AG09319 (cell line): ENCODE measurements at places on chromosomes 7 and 10.

- DNase-seq: no peak
These were observed 17.0 kb downstream of the ADRA2A start for GRCh38 chr10:111093741-111094380.

DNA sequence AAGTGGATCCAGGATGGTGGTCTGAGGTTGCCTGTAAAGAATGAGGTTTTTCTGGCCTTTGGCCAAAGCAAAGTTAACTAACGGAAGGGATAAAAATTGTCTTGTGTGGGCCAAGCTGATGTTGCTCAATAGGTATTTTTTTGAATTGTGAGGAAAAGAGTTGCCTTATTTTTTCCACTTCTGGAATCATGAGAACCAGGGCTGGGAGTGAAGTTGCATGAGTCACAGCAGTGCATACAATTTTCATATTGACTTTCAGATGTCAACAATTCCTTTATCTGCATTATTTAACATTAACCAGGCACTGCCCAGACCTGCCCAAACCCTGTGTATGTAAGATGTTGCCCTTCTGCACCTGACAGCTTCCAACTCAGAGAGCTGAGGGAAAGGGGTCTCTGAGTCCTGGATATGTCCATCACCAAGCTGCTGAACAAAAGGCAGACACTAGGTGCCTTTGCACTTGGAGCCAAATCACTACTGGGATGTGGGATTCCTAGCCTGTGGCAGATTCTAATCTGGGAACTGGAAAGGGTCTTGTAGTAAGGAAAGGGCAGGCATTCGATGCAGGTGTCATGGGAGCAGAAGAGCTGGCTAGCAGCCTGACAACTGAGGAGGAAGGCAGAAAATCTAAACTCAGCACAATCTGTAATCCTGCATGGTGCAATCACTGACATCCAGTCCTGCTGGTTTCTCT, 52.3 kb upstream of the SLC35B4 start:
- DNase-seq: peak; percentile 52

GRCh38 chr7:45704683-45705016, 130.5 kb downstream of the ADCY1 start:
- DNase-seq: no peak

- DNase-seq: no peak
These were observed 1.9 kb downstream of the SFTPD start for GRCh38 chr10:79947083-79947415.

DNA sequence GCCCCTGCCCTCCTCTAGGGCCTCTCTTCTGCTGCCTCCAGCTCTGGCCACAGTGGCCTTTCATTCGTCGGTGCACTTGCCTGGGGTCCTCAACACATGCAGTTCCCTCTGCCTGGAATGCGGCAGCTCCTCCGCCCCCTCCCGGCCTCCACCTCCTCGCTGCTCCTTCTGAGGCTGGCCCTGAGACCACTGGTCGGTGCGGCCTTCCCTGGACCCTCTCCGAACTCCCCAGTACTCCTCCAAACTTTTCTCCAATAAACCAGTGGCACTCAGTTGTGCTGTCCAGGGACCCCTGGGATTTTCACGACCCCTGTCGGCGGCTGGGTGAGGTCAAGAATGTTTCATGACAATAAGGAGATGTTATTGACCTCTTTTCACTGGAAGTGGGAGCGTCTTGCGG, 53.5 kb downstream of the BMS1 start:
- no peak for DNase-seq
